Activated CD8-positive, alpha-beta memory T cell treated with anti-CD3 and anti-CD28 coated beads for 1 hour (primary cell): ENCODE measurements at places on chromosomes 4 and X.

GRCh38 chr4:184930026-184930425, 88.3 kb upstream of the HELT start:
- DNase-seq, result no peak

DNA sequence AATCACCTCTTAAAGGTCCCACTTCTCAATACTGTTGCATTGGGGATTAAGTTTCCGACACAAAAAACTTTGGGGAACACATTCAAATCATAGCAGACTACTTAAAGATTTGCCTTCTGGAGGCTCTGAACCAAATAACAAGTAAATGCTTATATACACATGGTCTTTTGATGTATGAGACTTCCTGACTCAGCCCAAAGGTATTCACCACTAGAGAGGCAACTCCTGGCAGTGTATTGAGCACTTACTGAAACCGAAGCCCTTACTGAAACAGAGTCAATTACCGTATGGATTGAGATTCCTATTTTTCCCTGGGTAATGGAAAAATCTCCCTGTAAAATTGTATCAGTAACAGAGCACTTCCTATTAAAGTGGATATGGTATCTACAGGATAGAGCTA, 45.4 kb downstream of the ZCCHC13 start:
- no peak for DNase-seq

DNA sequence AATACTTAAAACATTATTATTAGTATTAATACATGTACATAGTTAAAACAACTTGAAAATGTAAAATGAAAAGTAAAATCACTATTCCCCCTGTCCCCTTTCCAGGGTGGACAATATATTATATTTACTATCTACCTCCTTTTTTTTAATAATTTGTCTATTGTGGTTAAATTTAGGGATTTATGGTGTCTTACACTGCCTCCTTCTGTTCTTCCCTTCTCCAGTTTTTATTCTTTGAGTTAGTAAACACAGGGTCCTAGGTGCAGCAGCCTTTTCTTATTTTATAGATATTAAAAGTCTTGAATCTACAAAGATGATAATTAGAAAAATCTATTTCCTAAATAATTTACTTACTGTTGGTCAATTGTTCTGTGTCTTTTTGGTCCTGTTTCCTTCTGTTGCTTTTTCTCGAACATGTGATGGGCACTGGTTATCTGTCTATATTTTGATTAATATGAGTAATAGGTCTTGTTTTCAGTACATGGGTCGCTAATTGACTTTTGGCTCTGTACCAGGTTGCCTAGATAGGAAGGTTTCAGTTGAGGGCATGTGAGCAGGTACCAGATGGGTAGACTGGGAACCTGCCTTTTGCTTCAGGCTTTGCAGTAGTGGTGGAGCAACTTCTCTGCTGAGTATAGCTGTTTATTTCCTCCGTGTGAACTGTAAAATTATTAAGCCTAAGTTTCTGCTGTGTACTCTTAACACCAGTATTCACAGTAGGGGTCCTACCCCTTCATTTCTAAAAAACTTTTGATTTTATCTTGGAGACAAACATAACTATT, 1.1 kb downstream of the NUDT9 start:
- DNase-seq, result no peak

GRCh38 chr4:79237851-79238250, 88.0 kb downstream of the NAA11 start:
- DNase-seq, result no peak

DNA sequence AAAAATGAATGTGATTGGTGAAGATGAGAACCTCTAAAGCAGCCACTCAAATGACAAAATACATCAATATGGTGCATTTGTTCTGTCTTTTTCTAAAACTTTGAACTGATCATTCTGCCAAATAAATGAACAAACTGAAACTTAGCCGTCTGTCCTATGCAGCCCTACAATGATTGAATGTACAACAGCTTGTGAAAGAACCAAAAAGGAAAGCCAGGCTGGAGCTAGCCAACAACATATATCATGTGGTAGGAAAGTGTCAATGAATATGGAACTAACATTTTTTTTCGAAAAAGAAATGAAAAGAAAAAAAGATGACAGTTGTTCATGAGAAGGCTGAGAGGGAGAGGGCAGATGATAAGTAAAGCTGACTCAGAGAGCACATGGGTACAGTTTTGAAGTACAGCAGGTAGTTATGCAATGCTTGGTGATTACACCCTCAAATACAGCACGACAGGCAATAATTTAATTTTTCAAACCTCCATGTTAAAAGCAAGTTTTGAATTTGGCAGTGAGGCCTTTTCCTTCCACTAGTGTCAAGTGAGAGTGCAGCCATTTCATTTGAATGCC, 21.2 kb upstream of the SLC7A11 start:
- no peak for DNase-seq

- no peak for DNase-seq
Measured at GRCh38 chr4:185232370-185232769, 23.0 kb downstream of the SNX25 start.

GRCh38 chr4:8372506-8372905, 68.0 kb downstream of the ACOX3 start:
- DNase-seq, result no peak

DNA sequence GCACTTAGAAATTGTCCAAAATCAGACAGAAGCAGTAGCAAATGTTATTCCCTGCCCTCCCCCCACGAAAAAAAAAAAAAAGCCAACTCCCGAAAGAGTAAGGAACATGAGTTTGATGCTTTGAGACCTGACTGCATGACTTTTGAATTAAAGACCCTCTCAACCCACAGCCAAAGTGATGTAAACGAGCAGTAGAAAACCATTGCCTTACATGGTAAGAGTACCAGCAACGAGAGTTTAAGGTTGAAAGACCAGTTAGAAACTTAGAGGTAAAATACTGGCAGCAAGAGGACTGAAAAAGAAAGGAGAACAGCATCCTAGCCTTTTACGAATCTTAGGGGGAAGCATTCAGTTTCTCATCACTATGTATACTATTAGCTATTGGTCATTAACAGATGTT, 10.0 kb upstream of the ANXA10 start:
- no peak for DNase-seq

- no peak for DNase-seq
Measured at GRCh38 chrX:126552313-126553022, at the start of gene DCAF12L1. Gene DCAF12L1, minus strand, starts transcription at chrX:126552814. Its CDS starts 206 bp downstream, at chrX:126552608.

GRCh38 chr4:174365018-174365587, 81.4 kb downstream of the CEP44 start:
- DNase-seq, result no peak

DNA sequence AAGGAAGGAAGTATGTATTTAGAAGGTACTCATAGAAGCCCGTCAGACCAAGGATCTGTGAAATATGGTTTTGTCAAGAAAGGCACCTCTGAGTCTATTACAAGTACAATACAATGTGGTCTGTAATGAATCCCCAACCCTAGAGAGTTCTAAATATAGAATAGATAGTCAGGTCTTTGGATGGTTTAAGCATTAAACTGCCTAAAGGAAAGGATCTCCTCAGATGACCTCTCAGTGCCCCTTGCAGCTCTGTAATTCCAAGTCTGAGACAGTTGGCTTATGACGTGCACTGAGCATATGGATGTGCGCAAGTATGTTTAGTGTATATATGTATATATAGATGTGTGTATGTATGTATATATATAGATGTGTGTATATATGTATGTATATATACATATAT, 62.0 kb downstream of the CCSER1 start:
- DNase-seq, result no peak

- no peak for DNase-seq
Measured at GRCh38 chrX:46254641-46255040, 290.6 kb downstream of the ZNF674 start.

GRCh38 chrX:114583646-114584374, at the start of gene HTR2C:
Gene HTR2C, plus strand, starts transcription at chrX:114584086. Its CDS starts 142,851 bp downstream, at chrX:114726937.
- DNase-seq, result no peak

- no peak for DNase-seq
Measured at GRCh38 chr4:102104278-102104677, 241.0 kb downstream of the SLC39A8 start.

DNA sequence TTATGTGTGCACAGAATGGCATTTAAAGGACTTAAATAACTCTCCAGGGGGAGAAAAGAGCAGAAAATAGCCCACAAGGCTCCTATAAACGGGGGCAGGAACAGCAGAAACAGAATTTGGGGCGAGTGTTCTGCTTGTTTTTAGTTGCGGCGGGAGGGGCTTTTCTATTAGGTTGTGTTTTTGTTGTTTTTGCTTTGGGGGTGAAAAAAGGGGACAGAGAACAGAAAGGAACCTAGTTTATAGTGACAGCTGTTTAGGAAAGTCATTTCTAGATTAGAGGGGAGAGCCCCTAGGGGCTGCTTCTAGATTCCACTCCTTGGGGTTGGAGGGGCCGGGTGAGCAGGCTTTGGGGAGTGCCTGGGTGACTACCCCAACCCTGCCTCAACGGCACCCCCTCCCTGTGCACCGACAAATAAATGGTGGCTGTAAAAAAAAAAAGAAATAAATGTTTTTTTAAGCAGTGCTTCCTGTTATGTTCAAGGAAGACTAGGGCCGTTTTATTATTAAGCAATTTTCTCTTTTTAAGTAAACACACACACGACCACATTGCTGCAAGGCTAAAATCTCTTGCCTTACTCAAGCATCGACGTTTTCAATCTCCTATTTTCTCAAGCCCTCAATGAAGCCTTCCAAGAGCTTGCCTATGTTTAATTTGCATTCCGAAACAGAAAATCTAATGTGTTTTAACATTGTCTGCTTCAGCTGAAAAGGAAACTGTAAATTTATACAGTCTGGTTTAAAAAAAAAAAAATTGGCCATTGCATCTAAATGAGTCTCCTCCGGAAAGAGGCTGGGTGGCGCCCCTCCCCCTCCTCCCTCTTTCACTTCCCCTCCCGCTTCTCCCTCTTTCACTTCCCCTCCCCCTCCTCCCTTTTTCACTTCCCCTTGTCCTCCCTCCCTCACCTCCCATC, 123.3 kb upstream of the TBL1X start:
- DNase-seq, result no peak

GRCh38 chr4:143046454-143046853, 138.3 kb upstream of the USP38 start:
- DNase-seq, result no peak

DNA sequence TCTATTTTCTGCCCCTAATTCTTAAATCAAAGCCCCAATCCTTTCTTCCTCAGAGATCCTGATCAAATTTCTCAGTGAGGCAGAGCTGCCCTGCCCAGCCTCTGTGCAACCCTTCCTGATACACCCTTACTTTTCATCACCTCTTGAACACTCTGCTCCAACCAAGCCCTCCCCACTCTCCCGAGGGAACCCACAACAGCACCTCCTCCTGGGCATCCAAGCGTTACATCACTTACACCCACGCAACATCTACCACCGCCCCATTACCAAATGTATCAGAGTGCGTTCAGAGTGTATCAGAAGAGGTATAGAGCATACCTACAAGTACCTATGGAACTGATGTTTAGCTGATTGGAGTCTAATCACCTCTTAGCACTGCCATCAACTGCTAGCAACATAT, 186.5 kb downstream of the RAP1GDS1 start:
- DNase-seq, result no peak

- no peak for DNase-seq
Measured at GRCh38 chrX:107935664-107936433, 46.3 kb downstream of the TEX13B start.

- no peak for DNase-seq
Measured at GRCh38 chrX:44306356-44306755, 37.1 kb downstream of the EFHC2 start.

DNA sequence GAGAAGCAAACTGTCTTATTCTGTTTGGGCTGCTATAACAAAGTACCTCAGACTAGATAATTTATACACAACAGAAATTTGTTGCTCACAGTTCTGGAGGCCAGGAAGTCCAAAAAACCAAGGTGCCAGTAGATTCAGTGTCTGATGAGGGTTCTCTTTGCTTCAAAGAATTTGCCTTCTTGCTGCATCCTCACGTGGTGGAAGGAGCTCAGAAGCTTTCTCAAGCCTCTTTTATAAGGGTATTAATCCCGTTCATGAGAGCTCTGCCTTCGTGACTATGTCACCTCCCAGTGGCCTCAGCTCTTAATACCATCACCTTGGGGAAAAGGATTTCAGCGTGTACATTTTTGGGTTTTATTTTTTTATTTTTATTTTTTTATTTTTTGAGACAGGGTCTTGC, 20.1 kb downstream of the CA5B start:
- no peak for DNase-seq

GRCh38 chr4:2638730-2639129, 102.3 kb downstream of the FAM193A start:
- DNase-seq, result no peak

GRCh38 chr4:147591106-147591505, 26.1 kb upstream of the TMEM184C start:
- no peak for DNase-seq

- DNase-seq, result no peak
Measured at GRCh38 chr4:157558016-157558415, 337.5 kb downstream of the GRIA2 start.

DNA sequence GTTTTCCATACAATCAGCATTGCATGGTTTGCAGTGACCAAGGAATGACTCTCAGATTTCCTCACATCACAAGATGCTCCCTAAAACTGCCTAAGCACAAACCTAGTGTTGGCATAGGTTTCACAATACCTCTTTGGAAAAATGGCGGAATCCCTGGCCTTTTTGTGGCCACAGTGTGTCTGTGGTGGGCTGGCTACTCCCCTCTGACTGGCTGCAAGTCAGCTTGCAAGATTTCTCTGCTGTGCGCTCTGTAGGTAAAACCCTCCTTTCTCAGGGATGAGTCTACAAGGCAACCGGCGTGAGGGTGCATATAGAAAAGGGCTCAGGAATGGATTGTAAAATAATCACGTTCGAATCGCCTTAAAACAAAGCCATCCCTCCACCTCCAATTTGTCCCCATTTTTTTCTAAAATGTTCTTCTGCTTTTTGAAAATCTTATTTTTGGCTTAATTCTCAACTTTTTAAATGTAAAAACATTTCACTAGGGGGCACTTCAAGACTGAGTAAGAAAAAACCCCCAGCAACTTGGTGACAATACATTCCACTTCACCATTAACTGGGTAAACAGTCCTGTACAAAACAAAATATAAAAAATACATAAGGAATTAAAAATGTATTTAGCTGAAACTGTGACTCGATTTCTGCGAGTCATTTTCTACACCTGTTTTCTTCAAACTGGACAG, 235.6 kb downstream of the STIM2 start:
- DNase-seq, result no peak

DNA sequence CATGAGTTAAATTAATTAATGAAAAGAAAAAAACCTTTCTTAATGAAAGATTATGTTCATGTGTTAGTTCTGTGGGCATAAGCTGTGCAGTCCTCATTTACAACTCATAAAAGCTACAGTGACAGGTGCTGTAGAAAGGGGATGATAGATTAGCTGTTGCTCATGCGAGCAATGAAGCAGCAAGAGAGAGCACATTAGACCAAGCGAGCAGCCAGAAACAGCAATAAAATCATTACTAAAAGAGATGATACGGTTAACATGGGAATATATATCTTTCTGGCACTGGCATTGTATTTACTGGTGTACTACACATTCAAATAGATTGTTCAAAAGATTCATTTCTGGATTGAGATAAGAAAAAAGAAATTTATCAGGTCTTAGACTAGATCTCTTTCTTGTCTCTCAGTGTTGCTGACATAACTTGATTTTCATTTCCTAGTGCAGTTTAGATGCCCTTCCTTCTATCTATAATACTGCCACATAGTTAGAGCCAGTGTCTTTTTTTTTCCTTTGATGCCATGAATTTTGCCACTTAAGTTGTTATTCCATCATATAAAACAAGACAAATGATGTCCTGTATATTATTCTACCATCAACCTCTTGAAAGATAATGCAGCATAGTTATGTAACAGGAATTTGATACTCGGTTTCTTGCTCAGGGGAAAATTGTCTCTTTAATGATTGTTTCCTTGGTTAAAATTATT, 164.6 kb downstream of the BANK1 start:
- DNase-seq, result no peak

- no peak for DNase-seq
Measured at GRCh38 chrX:56947699-56948098, 47.6 kb downstream of the SPIN3 start.

- DNase-seq, result no peak
Measured at GRCh38 chrX:110218591-110218990, 99.3 kb downstream of the AMMECR1 start.
